Stimulated activated CD8-positive, alpha-beta memory T cell treated with anti-CD3 and anti-CD28 coated beads, Interleukin-4, amount 100 ng/mL, for 1 hour (primary cell): ENCODE measurements at places on chromosomes 6 and 20.

DNA sequence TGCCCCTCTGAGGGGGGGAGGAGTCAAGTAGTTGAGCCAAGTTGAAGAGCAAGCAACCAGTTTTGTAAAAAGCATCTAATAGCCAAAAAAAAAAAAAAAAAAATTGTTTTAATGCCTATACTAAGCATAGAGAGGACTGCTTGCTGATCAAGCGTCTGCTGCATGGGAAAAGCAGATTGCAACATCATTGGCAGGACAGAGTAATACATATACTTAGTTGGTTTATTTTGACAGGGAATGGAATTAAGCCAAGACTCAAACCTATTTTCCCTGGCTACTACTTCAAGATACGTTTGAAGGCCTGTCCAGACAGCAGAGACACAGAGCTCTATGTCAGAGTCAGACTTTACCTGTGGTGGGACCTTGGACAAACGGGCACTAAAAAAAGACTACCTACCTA, 120.5 kb downstream of the RTN4IP1 start:
- DNase-seq, result no peak

DNA sequence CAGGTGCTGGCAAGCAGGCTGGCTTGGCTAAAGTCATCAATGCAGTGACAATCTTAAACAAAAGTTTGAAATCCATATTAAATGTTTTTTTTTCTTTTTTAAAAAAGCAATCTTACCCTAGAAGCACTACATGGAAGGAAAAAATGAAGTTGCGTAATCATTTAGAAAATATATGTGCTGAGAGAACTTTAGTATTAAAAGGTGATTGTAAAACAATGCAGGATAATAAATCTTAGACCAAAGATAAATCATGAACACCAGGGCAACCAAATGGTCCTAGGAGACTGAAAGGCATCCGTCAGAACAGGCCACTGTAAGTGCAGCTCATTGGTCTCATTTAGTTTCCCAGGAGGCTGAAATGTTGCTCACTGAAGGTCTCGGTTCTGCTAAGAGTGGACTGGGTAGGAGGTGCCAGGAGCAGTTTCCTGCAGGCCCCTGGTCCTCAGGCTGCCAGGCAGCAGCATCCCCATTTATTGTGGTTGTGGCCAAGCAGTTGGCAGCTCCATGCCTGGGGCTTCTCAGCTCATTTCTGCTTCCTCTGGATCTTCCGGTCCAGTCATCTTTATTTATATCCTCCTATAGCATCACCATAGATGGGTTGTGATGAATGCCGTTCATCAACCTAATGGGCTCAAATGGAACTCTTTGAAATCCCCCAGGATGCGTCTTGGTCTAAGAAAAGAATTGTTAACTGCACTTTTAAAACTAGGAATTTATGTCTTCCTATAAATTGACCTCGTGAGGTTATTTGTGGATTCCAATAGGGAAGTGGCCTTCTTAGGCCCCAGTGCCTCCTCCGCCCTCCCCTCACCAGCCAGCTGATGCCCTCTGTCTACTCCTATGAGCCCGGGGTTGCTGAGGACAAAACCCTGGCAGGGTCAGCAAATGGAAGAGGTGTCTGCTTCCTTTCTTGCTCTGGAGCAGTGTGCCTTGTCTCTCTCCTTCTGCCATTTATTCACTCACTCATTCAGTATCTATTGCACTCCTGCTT, 269.0 kb downstream of the UST start:
- no peak for DNase-seq

DNA sequence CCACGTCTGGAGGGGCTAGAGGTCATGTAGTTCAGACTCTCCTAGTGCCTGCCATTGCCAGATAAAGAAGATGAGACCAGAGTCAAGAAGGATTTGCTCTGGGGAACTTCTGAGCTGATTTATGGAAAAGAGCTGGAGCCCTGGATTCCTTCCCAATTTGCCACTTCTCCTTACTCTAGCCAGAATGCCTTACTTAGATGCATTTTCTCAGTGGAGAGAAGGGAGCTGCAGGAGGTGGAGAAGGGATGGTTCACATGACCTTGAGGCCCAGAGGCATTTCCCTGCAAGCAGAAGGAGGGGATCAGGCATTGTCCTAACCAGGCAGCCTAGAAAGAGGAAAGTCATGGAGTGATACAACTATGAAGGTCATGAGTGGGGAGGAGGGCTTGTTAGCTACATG, 122.2 kb downstream of the UNC5CL start:
- DNase-seq, result no peak

DNA sequence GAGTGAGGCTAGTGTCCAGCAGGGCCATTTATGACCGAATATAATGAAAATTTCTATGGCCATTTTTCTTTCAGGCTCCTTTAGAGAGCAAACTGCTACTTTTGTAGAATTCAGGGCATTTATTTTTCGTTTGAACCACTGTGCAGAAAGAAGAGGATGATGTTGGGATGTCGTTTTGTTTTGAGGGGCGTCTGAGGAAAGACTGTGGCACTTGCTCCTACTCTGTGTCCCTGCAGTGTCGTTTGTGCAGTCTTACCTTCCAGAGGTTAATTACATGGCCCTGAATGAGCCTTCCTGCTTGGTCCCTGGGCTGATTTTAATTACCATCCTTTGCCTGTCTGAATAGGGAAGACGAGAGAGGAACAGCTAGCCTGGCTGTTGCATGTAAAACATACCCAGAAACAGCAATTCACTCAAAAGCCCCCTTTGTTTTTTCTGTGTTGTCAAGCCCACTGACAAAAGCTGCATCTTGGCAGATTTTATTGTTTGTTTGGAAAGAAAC, 65.3 kb downstream of the CTNNBL1 start:
- DNase-seq, result no peak

- DNase-seq, result no peak
Observed at GRCh38 chr6:17673543-17674254, 33.0 kb downstream of the NUP153 start.

GRCh38 chr20:46349742-46350056, 41.4 kb upstream of the CDH22 start:
- no peak for DNase-seq
